Activated CD4-positive, CD25-positive, alpha-beta regulatory T cell treated with anti-CD3 and anti-CD28 coated beads, Interleukin-2, amount 50 U/mL, for 24 hours (primary cell): ENCODE measurements at places on chromosomes 7 and 10.

DNA sequence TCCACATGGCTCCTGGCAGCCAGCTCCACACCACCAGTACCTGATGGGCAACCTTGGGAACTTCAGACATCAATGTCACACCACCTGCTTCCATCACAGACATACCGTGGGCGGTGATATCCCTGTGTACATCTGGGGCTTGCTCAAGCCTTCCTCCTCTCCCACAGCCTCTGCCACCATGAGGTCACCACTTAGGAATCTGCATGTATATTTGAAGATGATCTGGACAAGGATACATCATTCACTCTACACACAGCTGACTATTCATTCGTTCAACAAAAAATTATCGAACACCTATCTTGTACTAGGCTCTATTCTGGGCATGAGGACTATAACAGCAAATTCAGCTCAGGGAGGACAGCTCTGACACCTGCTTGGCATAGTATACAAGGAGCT, 6.8 kb downstream of the DLG5 start:
- ATAC-seq: no peak

DNA sequence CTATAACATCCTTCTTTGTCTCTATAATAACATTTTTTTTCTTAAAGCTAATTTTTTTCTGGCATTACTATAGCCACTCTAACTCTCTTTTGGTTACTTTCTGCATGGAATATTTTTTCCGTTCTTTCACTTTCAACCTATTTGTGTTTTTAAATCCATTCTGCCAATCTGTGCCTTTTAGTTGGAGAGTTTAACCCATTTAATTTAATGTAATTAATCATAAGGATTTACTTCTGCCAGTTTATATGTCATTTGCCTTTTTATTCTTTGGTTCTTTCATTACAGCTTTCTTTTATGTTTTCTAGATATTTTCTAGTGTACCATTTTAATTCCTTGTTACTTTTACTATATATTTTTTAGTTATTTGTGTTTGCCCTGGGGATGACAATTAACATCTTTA, 78.6 kb downstream of the TMEM270 start:
- no peak for ATAC-seq

DNA sequence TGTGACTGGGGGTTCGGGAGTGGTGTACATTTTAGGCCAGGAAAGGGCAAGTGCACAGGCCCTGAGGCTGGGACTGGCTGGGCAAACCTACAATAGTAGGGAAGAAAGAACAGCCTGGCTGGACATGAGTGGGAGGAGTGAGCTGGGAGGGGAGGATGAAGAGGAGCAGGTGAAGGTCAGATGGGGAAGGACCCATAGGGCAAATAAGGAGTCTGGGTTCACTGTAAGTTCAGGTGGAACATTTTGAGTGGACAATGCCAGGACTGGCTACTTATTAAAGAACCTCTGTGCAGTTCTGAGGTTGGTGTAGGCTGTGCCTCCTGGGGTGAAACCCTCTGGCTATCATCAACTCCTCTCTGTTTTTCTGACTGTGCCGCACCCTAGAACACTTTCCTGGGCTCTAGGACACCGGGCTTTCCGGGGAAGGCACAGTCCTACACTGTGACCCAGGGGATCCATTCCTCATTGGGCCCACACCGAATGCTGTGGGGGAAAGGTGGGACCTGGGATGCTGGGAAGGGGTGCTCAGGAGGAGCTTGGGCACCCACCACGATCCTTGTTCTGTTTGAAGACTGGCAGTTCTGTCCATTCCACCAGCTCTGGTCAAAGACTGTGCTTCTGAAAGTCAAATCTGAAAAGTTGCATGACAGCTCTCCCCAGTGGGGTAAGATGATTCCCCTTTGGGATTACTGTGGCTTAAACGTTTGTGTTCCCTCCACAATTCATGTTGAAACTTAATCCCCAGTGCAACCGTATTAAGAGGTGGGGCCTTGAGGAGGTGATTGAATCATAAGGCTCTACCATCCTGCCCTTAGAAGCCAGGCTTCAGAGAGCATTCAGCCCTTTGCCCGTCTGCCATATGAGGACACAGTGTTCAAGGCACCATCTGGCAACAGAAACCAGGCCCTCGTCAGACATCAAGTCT, 4.0 kb upstream of the MMP21 start:
- ATAC-seq: no peak

- ATAC-seq: no peak
Measured at GRCh38 chr7:47957156-47957555, 8.9 kb upstream of the PKD1L1 start.

DNA sequence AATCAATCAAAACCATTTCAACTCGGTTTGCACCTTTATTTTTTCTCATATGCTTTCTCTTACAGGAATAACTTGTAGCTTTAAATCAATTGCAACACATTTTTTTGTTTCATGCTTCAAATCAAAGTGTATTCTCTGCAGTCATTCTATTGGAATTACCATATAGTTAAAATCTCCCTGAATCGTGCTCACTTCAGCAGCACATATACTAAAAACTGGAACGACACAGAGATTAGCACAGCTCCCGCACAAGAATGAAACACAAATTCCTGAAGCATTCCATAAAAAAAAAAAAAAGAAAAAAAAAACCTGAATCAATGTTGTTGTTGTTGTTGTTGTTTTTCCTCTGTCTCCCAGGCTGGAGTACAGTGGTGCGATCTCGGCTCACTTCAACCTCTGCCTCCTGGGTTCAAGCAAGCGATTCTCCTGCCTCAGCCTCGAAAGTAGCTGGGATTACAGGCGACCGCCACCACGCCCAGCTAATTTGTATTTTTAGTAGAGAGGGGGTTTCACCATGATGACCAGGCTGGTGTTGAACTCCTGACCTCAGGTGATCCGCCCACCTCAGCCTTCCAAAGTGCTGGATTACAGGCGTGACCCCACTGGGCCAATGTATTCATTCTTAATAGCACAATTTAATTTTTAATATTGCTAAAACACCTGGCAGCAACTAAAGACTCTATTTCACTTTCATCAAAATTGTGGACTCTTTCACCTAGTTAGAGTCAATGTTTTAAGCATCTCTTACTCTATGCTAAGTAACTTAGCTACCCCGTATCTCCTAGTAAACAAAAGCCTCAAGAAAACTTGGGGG, 26.3 kb downstream of the ANKRD61 start:
- ATAC-seq: no peak

DNA sequence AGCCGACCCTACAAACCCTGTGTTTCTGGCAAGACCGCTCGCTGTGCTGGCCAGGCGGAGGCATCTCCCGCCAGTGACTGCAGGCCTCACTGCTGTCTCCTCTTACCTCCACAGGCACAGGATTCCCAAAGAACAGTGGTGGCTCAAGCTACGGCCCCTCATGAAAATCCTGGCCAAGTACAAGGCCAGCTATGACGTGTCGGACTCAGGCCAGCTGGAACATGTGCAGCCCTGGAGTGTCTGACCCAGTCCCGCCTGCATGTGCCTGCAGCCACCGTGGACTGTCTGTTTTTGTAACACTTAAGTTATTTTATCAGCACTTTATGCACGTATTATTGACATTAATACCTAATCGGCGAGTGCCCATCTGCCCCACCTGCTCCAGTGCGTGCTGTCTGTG, 36.2 kb downstream of the PITRM1 start:
- no peak for ATAC-seq

DNA sequence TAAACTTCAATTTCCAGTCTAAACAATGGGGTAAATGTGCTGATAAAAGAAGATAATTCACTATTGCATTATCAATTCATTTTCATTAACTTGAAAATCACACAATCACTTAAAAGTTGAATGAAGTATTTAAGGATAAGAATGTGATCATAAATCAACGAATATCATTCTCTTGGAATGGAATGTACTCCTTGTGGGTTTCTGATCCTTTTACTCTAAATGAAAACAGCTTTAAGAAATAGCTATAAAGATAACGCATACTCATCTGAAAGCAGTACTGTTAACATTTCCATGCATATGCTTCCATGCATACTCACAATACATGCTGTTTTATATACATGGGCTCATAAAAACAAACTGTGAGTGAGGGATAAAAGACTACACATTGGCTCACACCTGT, 108.8 kb downstream of the ATE1 start:
- no peak for ATAC-seq

DNA sequence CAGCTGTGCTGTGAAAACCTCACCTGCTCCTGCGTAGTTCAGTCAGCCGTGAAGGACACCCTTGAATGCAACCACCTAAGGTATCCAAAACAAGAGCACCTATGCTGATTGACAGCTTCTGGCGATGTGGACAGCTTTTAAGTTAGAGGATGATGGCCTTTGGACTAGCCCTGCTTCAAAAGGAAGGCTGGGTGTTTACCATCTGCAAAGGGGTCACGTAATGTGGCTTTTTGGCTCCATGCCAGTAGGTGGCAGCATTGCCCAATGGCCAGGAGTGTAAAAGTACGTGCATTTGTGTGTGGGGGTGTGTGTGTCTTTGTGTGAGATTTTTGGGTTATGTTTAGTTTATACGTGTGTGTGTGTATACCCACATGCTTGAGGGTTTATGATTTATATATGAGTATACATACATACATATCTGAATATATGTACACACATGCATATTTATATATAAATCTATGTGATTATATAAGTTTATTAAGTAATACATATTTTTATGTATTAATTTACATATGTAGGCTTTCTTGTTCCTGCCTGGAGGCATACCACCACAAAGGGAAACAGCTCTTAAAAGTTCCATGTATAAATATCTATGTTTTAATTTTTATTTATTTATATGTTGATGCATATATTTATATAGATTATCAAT, 236.3 kb upstream of the ANKRD30A start:
- no peak for ATAC-seq

GRCh38 chr10:73113551-73113950, 3.3 kb downstream of the NUDT13 start:
- no peak for ATAC-seq

DNA sequence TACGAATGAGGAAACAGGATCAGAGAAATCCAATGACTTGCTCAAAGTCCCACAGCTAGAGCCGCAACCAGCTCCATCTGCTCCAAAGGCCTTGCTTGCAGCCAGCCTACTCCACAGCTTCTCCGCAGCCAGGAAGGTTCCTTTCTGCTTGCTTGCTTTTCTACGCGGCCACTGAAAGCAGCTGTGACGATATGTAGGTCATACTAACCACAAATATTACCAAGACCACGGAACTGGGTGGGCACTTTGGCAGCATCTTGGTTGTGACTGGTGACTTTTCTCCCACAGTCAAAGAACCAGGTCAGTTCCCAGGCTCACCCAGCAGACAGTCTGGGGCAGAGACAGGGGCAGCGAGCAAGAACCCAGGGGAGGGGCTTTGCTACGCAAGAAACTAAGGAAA, 86.4 kb downstream of the FAM53B start:
- ATAC-seq: peak; percentile 61

DNA sequence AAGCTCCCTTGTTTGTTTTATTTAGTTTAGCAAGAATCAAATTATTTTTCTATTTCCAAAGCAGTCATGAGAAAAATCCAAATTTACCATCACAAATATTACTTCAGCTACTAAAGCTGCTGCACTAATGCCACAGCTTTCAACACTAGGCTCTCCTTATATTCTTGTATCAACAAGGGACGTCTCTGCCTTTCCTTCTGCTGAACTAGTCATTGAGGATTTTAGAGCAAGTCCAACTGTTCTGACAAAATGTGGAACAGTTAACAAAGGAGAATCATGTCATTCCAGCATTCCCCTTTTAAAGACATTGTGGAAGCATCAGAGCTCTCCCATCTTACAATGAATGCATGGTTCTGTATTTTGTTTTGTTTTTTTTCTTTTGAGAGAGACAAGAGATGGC, 28.6 kb downstream of the FAM13C start:
- ATAC-seq: no peak

GRCh38 chr7:150363872-150364271, 4.8 kb upstream of the REPIN1 start:
- ATAC-seq: no peak

DNA sequence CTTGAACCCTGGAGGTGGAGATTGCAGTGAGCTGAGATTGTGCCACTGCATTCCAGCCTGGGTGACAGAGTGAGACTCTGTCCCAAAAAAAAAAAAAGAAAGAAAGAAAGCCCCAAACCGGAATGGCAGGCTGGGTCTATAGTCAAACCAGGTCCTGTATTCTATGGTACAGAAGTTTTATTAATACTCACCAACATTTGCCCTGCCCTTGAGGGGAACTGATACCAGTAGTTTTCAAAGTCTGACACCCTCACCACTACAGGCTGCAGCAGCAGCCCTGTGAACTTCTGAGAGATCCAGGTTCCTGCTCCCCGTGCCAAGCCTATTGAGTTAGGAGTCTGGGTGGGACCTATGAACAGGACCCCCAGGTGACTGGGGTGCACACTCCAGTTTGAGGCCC, 80.6 kb downstream of the RGS10 start:
- ATAC-seq: no peak

GRCh38 chr7:127107601-127108007, 145.1 kb downstream of the GRM8 start:
- ATAC-seq: no peak

DNA sequence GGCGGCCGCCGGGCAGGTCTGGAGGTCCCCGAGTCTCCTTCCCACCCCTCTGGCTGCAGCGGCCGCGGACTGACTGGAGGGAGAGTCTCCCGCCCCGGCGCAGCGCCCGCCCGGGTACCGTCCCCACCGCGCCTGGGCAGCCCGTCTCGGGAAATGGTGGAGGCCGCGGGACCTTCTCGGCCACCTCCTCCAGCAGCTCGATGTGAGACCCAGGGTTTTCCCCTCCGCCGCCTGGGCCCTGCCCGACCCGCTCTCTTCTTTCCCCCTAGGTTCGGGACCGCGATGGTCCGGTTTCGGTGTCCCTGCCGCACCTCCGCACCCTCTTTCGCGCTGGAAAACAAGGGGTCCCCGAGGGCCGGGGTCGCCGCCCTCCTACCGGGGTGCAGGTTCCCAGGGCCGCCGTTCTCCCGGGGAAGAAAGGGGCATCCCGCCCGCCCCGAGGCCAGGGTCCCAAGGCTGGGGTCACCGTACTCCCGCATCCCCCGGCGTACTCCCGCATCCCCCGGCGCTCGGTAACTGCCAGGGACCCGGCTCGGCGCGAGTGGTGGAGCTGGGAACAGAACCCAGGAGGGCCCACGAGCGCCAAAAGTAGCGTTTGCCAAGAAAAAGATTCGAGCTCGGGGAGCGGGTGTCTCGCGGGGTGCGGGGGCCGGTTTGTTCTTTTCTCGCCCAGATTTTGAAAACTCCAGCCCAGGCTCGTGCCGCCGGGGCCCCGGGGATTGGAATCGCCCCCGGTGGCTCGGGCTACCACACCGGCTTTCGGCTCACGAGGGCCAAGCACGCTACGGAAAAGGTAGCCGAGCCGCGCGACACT, 3.4 kb downstream of the TNRC18 start:
- no peak for ATAC-seq

GRCh38 chr7:30660331-30661255, 21.7 kb downstream of the CRHR2 start:
- ATAC-seq: no peak
